Stimulated activated CD8-positive, alpha-beta memory T cell treated with anti-CD3 and anti-CD28 coated beads, Interleukin-7, amount 100 ng/mL, for 24 hours (primary cell): ENCODE measurements at places on chromosomes 4 and X.

GRCh38 chrX:48960291-48960690 lies 2.9 kb upstream of the OTUD5 start:
- DNase-seq, result no peak

DNA sequence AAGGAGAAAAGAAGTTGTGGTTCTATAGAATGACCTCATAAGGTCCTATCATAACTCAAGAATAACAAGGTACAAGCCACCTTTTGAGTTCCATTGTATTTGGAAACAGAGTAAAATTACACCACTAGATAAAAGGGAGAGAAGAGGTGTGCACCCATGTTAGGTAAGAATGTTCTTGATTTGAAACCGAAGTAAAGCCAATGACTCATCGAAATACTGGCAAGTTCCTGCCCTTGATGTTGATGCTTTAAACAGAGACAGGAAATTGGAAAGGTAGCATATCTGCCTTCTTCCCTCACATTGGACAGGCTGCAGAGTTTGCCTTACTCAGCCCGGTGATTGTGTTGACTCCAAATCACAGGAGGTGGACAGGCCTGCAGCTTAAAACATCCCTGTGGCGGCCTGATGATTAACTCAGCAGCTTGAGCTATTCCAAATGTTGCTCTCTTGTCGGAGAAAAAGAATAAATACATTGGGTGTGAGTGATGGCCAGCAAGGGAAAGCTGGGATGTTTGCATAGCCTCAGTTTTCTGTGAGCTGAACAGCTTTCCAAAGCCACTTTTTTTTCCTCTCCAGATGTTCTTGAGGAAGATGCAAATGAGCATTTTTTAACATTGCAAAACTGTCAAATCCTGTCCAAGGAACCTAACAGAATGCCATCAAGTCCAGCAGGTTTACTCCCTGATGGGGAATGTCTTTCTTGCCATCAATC lies 321.1 kb downstream of the NKX6-1 start:
- DNase-seq, result no peak

DNA sequence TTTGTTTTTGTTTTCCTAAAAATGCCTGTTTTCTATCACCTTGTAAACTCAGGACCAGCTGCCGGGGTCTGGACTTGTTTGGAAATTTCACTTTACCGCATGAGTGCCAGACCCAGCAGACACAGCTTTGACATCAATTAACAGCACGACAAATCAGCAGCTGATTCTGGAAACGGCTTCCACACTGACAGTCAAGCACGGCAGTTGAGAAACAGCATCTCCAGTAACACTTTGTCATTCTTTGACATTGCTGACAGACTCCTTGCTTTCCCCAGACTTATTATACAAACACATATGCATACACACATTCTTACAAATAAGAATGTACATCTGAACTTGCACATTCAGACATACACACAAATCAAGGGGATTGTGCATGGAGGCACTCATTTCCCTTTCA lies 1017.6 kb upstream of the HS3ST1 start:
- no peak for DNase-seq

- no peak for DNase-seq
Observed at GRCh38 chrX:120790118-120790517, 85.5 kb downstream of the CT47B1 start.

GRCh38 chr4:83780053-83780733 lies 244.3 kb downstream of the GPAT3 start:
- DNase-seq, result no peak

- DNase-seq, result no peak
Observed at GRCh38 chrX:8672176-8672575, 59.8 kb downstream of the ANOS1 start.

- DNase-seq, result no peak
Observed at GRCh38 chr4:2965262-2965661, 1.9 kb downstream of the GRK4 start.

DNA sequence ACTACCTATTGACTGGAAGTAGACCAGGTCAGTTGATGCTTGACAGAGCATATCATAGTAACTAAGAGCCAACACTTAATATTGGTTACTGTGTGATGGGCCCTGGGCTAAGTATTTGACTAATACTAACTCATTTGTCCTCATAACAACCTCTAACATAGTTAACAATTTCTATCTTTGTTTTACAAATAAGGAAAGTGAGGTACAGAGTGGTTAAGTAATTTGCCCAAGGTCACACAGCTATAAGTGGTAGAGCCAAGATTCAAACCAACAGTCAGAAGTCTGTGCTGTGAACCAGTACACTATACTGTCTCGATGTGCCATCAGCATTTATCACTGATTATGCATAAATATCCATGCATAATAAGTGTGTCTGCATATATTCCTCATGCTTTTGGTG lies 27.1 kb upstream of the NUP54 start:
- no peak for DNase-seq

DNA sequence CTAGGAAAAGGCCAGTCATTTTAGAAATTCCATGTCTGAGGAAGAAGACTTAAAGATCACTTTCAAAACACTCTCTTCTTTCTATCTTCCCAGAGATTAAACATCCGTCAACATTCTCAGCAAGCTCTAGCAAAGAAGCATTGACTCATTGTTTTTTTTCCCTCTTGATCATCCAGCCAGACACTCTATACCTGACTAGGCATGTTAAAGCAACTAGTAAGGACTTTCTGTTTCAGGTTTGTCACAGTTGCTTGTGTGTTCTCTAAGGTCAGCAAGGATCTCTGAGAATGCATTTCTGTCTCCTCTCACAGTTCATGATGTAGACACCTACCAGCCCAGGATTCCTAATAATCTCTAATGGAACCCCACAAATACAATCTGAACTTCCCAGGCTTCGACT lies 112.2 kb downstream of the IL13RA2 start:
- DNase-seq, result no peak

GRCh38 chr4:18816228-18816895 lies 794.8 kb upstream of the LCORL start:
- no peak for DNase-seq

DNA sequence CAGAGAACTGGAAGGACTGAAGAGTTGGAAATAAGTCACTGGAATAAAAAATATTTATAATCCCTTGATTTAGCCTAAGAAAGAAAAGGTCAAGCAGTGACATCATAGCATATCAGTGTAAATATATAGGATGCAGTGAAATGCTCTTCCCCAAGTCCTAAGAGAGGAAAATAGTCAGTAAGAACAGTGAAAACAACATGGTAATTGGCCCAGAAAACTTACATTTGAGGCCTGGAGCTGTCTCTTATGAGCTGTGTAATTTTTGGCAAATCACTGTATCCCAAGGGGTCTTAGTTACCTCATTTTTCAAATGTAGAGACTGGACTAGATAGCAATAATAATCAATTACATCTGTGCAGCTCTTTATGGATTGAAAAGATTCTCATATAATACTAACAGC lies 255.7 kb upstream of the AR start:
- DNase-seq, result no peak

GRCh38 chr4:181488926-181489325 lies 754.3 kb upstream of the TENM3 start:
- DNase-seq, result no peak

GRCh38 chrX:42246814-42247213 lies 323.5 kb upstream of the CASK start:
- DNase-seq, result no peak

DNA sequence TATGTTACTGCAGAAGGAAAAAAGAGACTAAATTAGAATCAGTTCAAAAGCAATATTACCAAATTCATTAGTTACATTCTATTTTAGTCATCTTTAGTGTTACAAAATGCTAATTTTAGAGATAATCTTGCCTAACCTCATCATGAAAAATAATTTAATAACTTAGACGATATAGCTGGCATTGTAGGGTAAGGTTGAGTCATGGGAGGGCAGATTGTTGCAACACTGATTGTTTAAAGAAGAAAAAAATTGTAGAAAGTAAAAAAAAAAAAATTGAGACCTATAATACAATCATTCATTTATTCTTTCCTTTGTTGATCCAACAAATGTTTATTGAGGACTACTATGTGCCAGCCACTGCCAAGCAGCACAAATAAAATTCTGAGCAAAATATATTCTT lies 330.9 kb downstream of the GBA3 start:
- no peak for DNase-seq

GRCh38 chr4:30769093-30769492 lies 48.9 kb downstream of the PCDH7 start:
- no peak for DNase-seq

DNA sequence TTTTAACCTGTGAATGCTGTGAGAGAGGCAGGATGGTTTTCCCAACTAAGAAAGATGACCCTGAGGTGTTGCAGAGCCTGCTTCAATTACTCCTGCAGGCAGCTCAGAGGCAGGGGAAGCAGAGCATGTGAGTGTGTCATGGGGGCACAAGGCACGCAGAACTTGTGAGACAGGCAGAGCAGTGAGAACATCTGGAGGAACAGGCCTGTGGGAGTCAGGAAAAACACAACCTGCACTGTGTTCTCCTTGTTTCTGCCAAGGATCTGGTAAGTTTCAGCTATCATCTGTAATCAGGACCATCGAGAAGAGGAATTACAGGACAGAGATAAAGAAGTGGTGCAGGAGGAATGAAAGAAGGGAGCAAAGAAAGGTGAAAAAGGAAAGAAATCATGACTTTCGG lies 741.8 kb upstream of the INTU start:
- DNase-seq, result no peak

GRCh38 chr4:15233626-15234025 lies 194.2 kb upstream of the C1QTNF7 start:
- no peak for DNase-seq

GRCh38 chr4:71231129-71232055 lies 107.4 kb upstream of the SLC4A4 start:
- no peak for DNase-seq

DNA sequence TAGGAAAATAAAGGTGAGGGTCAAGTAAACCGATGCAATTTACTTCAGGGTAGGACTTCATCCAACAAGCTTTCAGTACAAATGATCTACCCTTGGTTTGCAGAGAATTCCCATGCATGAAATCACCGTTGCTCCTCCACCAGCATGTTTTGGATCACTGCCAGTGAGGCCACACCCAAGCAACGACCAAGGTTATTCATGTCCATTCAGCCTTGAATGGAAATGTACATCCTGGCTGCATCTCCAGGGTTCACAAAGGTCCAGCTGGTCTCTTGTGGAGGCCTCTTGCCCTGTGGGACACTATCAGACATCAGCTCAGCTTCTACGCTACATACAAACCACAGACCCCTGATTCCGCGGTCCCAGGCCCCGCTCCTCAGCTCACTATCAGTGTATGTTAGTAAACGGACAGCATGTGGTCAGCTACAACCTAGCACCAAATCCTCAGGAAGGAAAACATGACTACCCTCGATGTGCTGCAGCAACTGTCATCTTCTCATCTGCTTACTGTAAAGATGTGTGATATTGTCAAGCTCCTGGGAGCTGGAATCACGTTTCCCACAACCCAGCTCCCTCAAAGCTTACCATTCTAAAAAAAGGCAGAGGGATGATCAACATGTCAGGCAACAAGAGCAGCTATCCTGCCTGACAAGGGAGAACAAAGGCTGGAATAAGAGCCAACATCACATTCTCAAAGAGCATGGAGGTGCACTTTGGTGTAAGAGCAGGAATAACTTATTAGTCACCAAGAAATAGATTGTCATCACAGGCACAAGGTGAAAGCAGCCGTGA lies 4.9 kb downstream of the LYAR start:
- DNase-seq, result no peak

DNA sequence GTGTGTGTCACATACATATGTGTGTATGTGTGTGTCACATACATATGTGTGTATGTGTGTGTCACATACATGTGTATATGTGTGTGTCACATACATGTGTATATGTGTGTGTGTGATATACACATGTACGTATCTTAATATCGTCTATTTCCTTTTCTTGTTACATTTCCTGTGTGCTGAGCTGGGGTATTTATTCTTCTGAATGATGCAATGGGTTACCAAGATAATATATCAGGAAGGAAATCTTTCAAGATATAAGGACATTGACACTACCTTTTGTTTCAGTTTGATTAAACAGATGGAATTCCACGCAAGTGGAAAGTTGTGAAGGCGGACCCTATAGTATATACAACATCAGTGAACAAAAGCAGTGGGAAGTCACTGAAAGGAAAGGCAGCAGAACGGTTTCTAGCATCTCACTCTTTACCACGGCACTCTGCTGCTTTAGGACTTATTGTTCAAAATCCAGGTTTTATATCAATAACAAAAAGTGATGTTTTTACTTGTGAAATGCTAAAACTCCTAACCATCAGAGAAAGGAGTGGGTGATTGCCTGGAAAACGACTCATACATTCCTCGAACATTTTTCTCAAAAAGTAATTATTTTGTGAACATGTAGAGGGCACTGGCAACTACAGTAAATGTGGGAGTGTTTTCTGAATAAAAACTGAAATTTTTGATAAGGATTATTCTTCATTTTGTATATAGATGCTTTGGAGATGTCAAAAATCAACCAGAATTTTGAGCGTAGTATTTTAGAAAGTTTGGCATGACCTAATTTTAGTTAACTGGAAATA lies 43.1 kb upstream of the IL21 start:
- no peak for DNase-seq

DNA sequence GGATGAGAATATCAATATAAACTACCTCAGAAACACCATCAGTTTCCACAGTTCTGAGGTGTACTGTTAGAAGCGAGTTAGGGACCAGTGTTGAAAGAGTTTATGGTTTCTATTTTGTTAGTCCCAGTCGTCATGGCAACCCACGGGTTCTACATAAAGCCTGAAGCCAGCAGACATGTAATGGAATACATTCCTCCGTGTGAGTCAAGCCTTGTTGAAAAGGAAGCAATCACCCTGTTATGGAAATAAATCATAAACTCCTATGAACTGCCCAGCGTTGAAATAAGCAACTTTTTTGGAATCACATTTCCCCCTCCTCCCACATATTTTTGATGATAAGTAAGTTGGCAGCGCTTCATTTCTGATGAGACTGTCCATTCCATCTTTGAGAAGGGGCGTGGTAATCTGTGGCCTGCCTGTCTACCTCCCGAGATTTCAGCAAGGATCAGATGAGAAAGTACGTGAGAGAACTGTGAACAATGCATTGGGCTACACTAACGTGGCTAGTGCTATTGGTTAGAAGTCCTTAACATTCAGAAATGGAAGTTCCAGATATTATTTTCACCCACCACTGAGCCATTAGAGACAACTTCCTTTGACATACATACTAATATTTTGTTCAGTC lies 40.4 kb upstream of the PDHA1 start:
- DNase-seq, result no peak

GRCh38 chr4:10034136-10034535 lies 12.8 kb upstream of the SLC2A9 start:
- DNase-seq, result no peak

DNA sequence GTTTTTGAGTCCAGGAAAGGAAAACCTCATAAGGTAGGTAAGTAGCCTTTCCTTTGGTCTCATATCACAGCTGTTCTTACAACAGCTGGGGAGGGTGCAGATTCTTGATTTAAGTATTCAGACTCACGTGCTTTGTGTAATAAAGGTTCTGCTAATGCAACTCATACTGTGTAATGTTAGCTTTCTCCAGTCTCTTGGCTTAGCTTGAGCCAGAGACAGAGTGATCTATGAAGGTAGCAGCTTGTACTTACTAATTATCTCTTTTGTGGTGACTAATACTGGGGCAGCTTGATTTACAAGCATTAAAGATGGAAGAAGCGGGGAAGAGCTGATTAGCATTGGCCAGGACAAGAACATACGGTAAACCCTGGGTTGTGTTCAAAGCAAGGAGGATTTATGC lies 80.3 kb downstream of the LNX1 start:
- DNase-seq, result no peak

GRCh38 chr4:107837776-107838618 lies 13.3 kb downstream of the SGMS2 start:
- DNase-seq, result no peak
